ENCODE measurements at places on chromosomes 7 and 10.

GRCh38 chr10:74991435-74991834, 120.0 kb upstream of the SAMD8 start:
- DNase-seq, result no peak

- no peak for DNase-seq
These were observed 142.7 kb downstream of the C10orf105 start for GRCh38 chr10:71576842-71577241.

DNA sequence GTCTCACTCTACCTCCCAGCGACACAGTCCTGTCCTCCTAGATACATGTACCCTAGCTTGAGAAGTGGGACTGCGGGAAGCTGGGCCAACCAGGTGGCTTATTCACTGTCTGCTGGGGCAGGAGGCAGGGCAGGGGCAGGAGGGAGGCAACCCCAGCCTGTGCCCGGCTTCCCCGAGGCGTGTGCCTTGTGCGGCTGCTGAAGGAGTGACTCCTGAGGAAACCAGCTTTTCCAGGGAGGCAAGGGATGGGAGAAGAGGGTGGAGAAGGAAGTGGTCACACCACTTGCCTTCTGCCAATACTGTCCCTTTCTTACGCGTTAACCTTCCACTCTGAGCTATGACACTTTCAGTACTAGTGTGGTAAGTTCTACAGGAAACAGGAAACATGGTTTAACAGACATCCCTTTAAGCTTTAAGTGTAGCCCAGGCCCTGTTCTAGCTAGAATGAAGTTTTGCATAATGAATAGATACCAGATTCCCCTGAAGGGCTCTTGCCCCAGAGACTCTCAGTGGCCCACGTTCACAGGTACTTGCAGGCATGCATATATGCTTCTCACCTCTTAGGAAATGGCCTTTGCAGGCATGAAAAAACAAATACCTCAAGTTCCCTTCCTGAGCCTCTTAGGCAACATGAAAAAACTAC, 40.6 kb downstream of the SYPL1 start:
- DNase-seq, result no peak

GRCh38 chr7:110839866-110840265, 251.1 kb upstream of the LRRN3 start:
- no peak for DNase-seq

- DNase-seq, result no peak
These were observed 793.0 kb upstream of the IGFBP3 start for GRCh38 chr7:46713868-46714596.

GRCh38 chr10:89426230-89426868, 12.0 kb downstream of the IFIT5 start:
- no peak for DNase-seq

- no peak for DNase-seq
These were observed 46.4 kb upstream of the NKX6-2 start for GRCh38 chr10:132832186-132832969.

DNA sequence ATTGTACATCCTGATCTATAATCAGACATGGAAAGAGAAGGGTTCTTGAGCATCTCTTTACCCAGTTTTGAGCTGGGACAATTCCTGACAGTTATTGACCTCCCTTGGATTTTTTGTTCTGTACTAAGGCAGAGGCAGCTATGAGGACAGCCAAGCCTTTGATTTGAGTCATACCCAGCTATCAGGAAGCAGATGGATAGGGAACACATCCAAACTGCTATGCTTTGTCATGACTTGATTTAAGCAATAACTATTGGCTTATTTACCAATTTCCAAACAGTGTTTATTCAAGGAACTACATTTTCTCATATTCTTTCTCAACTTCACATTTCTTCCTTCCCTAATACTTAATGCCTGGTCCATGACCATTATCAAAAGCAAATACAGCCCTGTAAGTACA, 396.4 kb upstream of the STEAP1 start:
- no peak for DNase-seq

DNA sequence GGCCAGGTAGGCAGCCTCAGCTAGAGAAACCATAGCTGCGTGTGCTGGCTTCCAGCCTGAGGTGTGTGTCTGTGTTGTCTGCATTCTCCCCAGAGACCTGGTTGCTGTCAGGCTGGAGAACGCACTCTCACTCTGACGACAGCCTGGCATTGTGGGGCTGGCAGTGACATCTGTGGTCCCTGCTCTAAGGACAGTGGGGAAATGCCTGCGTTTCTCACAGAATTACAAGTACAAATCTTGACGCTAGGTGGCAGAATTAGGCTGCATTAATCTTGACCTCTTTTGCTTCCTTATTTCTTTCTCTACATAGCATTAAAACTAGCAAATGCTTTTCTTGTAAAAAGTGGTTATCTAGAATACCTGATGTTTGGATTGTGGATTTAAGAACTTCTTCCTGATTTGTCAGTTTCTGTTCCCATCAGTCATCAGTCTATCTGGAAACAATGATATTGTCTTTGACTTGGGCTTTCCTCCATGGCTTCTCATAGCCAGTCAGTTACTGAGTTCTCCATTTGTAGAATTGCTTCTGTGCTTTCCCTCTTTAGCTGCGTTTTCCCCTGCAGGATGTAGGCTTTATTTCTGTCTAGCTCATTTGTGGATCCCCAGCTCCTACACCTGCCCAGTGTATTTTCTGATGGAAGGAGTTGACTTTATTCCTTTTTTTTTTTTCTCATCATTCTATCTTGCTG, 86.0 kb downstream of the FANK1 start:
- DNase-seq, result no peak

DNA sequence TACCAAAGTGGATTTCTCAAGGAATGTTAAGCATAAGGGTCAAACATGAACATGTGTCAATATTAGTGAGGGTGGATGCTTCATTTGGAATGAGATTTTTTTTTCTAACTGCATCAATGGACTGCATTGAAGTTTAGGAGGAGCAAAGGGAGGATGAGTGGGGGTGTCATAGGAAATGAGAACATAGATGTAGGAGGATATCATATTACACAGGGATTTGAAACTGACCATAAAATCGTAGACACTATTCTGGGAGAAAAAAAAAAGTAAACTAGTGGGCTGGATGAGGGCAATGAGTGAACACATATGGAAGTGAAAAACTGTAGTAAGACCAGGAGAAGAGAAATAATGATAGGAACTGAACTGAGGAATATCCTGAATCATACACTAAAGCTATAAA, 109.4 kb downstream of the SEMA3A start:
- no peak for DNase-seq

DNA sequence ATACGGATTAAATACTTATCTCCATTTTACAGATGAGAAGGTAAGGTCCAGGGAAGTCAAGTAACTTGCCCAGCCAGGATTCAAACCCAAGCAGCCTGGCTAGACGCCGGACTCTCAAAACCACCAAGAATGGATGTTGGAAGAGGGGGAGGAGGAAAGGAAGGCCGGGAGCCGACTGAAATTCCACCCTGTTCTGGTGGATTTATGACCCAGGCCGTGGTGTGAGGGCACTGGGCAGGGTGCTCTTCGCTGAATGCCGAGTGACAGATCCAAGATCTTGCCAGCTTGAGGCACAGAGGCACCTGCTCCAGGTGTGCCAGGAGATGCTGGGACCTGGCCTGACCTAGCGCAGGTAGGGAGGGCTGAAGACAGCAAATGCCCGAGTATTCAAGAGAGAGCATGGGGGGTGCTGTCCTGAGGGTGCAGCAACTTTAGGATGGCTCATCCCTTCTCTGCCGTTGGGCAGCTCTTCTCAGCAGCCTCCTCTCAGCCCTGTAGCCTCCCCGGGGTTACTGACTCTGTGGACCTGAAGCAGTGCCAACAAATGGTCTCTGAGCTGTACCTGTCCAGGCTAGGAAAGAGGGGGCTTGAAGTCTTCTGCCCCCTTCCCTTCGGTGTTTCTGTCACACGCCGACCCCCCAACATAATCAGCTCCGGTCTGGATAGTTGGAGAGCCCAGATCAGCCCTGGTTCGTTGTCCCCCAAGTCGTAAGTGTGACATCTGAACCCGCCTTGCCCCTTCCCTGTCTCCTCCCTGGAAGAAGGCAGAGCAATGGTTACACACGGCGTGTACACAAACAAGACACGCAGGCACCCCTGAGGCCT, 713 bp downstream of the LOXL4 start:
- DNase-seq, result no peak

DNA sequence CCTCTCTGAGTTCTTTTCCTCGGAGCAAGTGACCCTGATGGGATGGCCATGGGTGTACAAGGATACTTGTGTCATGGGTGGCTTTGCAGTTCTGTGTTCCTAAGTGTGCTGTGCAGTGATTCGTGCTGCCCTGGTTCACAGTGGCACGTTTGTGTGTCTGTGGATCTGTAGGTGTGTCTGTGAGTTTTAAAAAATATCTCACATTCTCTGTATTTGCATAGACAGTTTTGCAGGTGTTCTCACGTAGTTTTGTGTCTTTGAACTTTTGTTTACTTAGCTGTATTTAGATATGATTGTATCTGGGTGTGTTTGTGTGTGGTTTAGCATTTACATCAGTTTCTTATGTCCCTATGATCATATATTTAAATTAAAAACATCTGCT, 3.7 kb downstream of the ZNF775 start:
- no peak for DNase-seq

- DNase-seq, result no peak
These were observed 151.3 kb downstream of the SNX10 start for GRCh38 chr7:26443006-26443405.

- peak; percentile 84 for DNase-seq
These were observed 123.9 kb upstream of the ZMIZ1 start for GRCh38 chr10:78944723-78945312.

- DNase-seq, result no peak
These were observed 99.4 kb downstream of the MTPN start for GRCh38 chr7:135877805-135878204.

- DNase-seq, result peak; percentile 68
These were observed 59.9 kb upstream of the INPP5A start for GRCh38 chr10:132477398-132478340.

- DNase-seq, result no peak
These were observed 37.1 kb downstream of the XPNPEP1 start for GRCh38 chr10:109886037-109886780.

DNA sequence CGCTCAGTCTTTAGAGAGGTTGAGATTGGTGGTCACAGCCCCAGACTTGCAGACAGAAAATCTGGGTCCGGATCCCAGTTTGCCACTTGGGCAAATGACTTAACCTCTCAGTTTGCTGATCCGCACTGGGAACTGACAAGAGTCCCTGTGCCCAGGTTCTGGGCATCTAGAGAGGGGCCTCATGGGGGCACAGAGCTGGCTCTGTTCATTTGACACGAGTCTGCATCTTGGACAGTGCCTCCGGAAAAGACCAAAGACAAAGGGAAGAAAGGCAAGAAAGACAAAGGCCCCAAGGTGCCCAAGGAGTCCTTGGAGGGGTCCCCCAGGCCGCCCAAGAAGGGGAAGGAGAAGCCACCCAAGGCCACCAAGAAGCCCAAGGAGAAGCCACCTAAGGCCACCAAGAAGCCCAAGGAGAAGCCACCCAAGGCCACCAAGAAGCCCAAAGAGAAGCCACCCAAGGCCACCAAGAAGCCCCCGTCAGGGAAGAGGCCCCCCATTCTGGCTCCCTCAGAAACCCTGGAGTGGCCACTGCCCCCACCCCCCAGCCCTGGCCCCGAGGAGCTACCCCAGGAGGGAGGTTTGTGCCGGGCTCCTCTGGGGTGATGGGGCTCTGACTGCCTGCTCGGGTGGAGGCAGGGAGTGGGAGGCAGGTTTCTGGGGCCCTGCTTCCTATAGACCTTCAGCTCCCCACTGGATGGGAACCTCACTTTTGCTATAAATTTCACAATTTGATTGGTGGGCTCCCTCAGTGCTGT, 2.3 kb downstream of the AEBP1 start:
- peak; percentile 59 for DNase-seq

DNA sequence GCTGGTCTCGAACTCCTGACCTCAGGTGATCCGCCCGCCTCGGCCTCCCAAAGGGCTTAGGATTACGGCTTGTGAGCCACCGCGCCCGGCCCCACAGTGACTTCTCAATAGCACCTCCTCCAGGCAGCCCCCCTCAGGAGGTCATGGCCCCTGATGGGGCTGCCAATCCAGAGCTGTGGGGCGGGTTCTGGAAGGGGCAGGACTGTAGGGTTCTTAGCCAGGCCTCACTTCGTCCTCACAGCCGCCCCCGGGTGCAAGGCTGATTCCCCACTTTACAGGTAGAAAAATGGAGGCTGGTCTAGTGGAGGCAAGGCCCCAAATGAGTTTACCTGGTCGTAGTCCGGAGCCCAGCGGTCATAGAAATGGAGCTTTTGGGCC, 638 bp downstream of the METTL27 start:
- DNase-seq, result no peak

- DNase-seq, result no peak
These were observed 81.9 kb downstream of the BMPER start for GRCh38 chr7:33986951-33987947.

DNA sequence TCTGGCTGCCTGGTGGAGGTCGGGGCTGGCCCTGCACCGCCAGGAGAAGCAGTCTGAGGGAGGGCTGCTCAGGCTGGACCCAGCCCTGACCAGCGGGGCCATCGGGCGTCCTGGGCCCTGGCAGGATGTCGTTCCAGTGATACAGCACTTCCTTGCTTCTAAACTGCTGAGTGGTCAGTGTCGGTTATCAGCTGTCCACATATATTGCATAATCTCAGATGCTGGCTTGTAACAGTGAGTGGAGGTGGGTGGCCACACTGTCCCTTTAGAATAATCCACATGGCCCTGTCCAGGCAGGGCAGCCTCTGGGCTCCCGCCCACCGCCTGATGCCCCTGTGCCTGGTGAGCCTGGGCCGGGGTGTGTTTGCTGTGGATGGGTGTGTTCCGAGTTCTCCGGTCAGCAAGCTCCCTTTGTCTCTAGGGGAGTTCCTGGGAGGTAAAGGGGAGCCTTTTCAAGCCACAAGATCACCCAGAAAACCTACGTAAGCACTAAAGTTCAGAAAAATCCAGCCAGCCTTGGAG, 86.1 kb downstream of the LHPP start:
- DNase-seq, result no peak

DNA sequence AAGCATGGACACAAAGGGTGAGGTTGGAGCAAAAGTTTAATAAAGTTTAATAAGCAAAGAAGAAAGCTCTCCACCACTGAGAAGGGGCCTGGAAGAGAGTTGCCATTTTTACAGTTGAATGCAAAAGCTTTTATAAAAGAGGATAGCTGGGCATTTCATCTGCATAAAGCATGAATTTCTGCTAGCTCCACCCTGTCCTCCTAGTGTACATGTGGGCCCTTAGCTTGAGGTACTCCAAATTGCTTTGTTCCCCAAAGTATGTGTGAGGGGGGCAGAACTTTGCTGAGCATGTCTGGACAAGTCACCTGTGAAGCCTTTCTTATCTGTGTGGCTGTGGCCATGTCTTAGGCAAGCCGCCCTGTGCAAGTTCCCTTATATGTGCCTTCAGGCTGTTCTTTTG, 22.6 kb upstream of the CROT start:
- no peak for DNase-seq

DNA sequence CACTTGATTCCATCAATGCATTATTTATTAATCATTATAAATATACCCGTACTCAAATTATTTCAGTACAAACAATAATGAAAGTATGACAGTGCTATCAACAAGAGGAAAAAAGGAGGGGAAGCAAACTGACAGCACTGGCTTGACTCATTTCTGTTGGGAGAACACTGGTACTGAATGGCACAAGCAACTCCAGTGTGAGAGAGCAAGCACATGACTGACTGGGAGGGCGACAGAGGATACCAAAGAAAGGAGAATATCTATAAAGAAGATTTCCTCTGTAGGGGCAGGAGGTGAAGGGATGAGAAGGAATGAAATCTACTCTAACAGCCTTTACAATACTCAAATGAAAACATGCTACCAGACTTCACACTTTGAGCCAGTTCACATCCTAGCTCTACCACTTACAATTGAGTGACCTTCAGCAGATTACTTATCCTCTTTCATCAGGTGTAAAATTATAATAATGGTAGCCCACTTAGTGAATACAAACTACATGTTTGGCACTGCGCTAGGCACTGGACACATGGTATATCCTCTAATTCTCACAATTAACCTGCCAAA, 1.5 kb downstream of the USP54 start:
- DNase-seq, result no peak
